Stimulated activated naive CD4-positive, alpha-beta T cell (primary cell): ENCODE measurements at places on chromosomes 1 and 21.
A peak's percentile ranks its signal among the peaks of the same experiment; 100 is the strongest.

- no peak for DNase-seq
These were observed 59.8 kb downstream of the IL12RB2 start for GRCh38 chr1:67367370-67368045.

DNA sequence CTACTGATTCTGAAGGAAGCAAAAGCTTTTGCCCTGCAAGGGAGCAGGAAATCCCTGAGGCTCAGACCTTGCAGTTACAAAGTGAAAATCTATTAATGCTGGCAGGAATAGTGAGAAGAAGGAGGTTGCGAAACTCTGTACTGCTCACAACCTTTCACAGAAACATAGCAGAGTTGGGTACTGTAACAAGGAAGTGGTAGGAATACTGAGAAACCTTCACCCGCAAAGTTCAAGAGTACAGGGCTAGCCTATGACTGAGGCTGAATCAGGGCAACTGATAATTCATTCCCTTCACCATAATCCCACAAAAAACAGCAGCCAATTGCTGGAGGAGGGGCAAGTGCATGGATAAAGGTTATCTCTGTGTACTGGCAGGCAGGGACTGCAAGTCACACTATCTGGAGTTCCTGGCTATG, 23.9 kb upstream of the KCTD3 start:
- DNase-seq: no peak

- DNase-seq: no peak
These were observed 133.3 kb upstream of the C1orf105 start for GRCh38 chr1:172287208-172287607.

- no peak for DNase-seq
These were observed 1.1 kb downstream of the BSDC1 start for GRCh38 chr1:32393136-32393535.

GRCh38 chr1:63622849-63623566, 29.8 kb downstream of the PGM1 start:
- DNase-seq: no peak

DNA sequence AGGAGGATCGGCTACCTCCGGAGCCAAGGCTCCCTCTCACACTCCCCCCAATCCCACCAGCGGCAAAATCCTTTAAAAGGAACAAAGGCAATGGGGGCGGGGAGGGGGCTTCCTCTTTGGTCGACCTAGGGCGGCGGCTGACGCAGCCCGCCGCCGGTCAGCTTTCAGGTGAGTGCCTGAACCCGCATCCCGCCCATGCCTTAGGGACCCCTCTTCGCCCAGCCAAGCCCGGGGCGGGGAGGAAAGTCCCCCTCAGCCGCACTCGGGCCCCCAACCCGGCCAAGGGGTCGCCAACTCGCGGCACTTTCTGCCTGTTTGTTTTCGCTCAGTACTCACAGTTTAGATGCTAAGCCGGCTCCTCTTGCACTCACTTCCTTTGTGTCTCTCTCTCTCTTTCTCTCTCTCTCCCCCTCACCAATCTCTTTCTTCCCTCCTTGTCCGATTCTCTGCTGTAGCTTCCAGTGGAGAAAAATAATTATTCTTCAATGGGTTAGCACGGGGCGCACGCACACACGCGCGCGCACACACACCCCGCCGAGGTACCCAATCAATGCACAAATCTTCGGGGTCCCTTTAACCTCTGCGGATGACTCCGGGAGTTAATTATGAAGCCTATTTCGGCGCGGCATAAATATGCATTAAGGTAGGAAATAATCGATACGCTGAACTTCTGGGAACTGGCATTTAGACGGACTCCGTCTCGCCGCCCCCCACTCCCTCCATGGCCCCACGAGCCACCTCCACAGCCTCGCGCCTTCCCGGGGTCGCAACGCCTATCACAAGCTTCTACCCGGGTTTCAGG, at the start of gene BLACAT1:
Gene BLACAT1 (minus strand): TSS at position 465 of the 802 bp plus-strand sequence.
- no peak for DNase-seq

DNA sequence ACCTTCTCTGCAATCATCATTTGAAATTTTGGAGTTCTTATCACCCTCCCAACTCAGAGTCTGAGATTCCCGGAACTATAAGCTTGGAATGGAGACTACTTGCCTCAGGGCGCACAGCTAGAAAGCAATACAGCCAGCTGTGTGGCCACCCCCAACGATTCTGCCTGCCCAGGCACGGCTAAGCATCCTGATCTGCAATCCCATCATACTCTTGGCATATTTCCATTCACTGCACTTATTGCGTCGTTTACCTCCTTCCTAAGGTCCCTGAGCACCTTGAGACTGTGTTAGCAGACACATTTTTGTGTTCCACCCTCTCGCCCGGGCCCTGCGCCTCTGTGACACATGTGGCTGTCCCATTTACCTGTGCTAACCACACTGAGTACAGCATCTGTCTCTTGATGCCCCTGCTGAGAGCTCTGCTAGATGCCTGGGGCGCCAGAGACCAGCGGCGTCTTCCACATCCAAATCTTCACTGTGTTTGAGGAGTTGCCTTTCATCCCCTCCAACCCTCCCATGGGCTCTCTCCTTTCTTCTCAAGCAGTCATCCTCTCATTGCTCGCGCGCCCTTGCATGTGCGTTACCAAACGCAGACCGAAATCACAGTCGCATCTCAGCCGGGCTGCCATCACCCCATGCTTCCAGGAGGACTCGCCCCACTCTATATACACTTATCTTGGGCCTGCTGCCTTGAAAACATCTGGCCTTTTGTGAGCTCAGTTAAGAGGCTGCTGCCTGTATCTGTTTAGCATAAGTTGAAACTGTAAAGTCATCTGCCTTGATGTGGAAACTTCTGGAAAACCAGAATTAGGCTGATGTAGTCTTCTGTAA, 3.5 kb upstream of the CLDN19 start:
- DNase-seq: no peak

- no peak for DNase-seq
These were observed 11.5 kb downstream of the TEX46 start for GRCh38 chr1:23004112-23004511.

DNA sequence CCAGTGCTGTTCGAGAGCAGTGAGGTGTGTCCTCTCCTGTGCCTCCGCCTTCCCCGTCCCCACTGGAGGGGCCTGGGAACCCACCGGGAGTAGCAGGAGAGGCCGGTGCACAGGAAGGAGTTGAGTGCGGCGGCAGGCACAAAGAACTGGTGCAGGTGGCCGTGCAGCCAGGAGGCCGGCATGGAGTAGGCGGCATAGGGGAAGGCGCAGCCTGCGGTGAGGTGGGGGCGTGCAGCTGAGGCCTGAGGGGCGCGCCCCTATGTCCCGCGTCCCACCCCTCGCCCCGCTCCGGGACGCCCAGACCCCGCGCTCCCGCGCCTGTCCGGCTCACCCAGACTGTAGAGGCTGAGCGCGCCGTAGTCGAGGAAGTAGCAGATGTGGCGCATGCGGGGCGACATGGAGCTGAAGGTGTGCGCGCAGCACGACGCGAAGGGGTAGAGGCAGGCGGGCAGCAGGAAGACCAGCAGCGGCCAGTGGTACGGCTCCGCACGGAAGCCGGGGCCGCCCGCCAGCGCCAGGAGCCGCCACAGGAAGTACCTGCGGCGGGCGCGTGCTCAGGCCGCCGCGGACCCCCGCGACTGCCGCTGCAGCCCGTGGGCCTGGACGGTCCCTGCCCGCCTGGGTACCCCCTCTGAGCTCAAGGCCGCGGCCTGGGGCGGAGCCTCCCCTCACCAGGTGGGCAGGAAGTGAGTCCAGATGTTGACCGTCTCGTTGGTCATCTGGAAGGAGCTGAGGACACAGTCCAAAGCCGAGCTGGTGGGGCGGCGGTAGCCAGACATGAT, 2.2 kb downstream of the PAQR6 start:
- peak; percentile 20 for DNase-seq

- DNase-seq: no peak
These were observed 1153.5 kb upstream of the TMPRSS15 start for GRCh38 chr21:19557046-19557445.
